NCI-H1105 treated with DMSO at 0.1 percent for 48 hours (cell line): ENCODE measurements at places on chromosomes 3 and 15.

GRCh38 chr3:188881954-188882641 lies 289.7 kb upstream of the TPRG1 start:
- peak; percentile 12 for DNase-seq

- DNase-seq, result no peak
Measured at GRCh38 chr3:8964436-8965370, 1.4 kb upstream of the RAD18 start.

- DNase-seq, result no peak
Measured at GRCh38 chr3:143220741-143221140, 101.2 kb downstream of the CHST2 start.

- DNase-seq, result no peak
Measured at GRCh38 chr3:185549651-185550111, 2.7 kb downstream of the LIPH start.

DNA sequence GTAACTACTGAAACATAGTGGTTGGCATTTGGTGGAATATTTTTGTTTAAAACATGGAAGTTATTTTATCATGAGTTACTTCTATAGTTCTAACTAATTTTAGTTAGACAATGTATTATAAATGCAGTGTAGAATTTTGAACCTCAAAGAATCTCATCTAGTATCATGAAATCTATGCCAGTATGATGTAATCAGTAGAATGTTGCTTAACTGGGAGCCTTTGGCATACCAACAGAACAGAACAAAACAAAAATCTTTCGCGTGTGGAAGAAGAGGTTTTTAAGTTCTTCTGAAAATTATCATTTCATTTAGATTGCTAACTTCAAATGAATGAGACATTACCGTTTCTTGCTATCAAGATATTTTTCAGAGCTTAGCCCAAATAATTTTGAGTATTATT lies 98.4 kb upstream of the LRRFIP2 start:
- DNase-seq, result no peak

DNA sequence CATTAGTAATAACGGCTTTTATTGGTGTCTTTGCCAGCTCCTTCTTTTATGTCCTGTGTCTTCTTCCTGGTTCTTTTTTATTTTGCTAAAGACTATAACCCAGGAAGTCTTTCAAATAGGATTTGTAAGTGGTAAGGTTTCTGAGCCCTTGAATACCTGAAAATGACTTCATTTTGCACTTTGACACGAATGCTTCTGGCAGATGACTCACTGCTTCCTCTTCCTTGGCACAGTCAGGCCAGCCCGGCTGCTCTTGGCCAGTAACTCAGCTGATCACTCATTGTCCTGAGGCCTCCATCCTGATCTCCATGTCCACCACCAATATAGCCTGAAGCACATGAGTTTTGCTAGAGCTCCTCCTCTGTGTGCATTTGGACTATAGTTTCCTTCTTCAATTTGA lies 48.7 kb upstream of the NR2E3 start:
- no peak for DNase-seq

GRCh38 chr3:123082370-123083065 lies 15.7 kb downstream of the PDIA5 start:
- no peak for DNase-seq

DNA sequence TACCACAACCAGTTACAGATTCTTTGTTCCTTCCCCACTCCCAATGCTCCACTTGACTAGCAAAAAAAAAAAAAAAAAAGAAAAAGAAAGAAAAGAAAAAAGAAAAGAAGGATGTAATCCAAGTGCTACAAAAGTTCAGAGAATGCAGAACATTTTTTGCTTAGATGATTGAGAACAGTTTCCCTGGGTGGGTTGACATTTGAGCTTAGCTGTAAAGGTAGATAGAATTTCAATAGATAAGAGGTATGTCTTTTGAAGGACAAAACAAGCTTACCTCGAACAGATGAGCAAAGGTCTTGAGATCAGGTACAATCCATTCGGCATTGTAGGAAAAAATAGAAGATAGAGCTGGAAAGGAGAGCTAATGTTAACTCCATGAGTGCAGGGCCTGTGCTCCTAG lies 344.6 kb upstream of the NECTIN3 start:
- DNase-seq, result no peak

GRCh38 chr3:142228964-142229363 lies 3.6 kb upstream of the GK5 start:
- no peak for DNase-seq

DNA sequence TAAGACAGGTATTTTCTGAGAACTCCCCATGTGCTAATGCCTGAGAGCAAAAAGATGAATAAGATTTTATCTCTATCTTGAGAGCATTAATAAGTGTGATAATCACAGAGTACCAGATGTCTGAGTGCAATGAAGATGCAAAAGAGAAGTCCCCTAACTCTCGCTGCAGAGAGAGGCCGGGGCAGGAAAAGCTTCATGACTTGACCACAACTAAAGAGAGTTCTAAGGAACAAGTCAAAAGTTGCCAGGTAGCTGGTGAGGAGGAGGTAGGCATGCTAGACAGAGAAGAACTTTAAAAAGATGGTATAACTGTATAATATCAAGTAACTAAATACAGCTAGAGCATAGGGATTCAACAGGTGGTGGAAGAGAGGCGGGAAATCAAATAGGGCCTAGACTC lies 28.8 kb downstream of the MTMR10 start:
- DNase-seq, result no peak

DNA sequence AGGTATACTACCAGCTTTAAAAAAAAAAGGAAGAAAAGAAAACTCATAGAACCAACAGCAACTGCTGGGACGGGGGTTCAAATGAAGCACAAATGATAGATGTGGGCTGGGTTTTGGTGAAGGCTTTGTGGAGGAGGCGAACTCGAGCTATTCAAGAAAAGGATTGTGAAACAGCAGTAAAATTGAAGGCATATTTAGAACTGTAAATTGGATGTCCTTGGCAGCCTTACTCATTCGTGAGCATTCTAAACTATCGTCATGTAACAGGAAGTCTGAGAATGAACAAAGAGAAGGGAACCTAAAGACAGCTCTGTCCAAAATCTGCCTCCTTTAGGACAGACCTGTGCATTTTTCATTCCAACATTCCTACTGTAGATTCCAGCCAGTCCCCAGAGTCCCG lies 97.8 kb downstream of the LARS2 start:
- DNase-seq, result no peak

DNA sequence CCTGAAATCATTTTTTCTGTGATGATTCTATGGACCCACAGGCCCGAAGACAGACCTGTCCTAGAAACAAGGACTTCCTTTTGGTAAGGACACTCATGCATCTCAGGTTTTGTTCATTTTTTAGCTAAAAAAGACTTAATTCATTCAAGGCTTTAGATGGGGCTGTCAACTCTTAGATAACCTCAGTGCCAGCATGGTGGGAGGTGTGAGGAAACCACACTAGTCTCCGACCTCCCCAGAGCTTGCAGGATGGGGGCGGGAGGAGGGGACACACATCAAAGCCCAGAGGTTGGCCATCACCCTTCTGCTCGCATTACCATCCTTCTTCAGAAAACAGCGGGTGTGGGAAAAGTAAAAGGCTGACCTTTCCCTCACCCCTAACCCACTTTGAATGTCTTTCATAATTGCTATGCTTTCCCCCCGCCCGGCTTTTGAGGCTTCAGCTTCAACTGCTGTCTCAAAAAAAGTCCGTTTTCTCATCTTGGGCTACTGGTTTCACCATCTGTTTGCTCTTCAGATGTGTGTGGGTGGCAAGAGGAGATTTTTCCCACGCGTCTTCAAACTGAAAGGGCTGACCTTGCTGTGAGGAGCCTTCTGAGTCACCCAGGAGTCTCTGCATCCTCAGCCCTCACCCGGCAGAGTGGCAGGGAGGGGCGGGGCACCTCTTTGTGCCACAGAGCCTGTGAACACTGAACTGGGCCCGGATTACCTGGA lies 27.6 kb upstream of the CXCR6 start:
- DNase-seq, result no peak

- DNase-seq, result no peak
Measured at GRCh38 chr3:174253196-174253823, 605.8 kb upstream of the NAALADL2 start.

- no peak for DNase-seq
Measured at GRCh38 chr3:142215106-142215505, 10.3 kb downstream of the GK5 start.

GRCh38 chr3:24069045-24069444 lies 124.0 kb downstream of the NR1D2 start:
- peak; percentile 12 for DNase-seq

- DNase-seq, result no peak
Measured at GRCh38 chr3:120393761-120394160, 44.6 kb upstream of the LRRC58 start.

DNA sequence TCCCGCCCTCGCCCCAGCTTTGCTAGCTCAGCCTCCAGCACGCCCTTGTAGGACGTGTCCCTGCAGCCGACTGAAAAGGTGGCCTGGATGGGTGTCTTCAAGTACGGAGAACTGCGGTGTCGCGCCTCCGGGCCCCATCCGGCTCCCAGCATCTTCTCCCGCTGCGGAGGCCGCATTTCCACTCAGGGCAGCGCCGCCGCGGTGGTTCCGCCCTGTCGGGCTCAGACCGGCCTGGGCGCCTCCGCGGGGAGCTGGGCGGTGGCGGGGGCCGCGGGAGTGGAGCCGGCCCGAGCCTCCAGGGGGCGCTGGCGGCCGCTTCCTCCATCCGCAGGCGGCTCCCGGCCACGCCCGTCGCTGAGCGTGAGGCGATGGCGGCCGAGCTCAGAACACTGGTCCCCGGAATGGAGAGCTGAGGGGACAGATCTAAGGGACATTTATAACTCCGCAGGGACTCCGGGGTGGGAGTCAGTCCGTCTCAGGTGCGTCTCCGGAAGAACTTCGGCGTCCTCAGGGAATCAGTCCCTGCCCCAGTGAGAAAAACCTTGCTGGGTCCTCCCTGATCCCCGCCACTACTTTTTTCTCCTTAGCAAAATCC lies 13.6 kb upstream of the SMCO1 start:
- DNase-seq, result peak; percentile 49

DNA sequence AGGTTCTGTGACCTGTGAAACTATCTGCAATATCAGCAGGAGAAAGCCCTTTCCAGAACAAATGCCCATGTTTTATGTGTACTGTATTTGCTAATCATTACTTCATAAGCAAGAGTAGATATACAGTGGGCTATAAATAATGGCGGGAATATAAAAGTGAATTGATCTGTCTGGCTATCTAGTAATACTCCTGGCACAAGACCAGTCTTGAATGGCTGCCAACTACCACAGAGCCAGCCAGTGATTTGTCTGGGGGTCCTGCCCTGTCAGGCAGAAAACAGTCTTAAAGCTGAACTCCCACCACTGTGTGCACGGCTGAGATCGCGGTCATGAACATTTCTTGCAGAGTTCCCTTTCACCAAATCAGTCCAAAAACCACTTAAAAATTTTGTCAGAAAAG lies 176.3 kb downstream of the MEIS2 start:
- peak; percentile 24 for DNase-seq

GRCh38 chr3:196660381-196661166 lies 21.1 kb downstream of the NRROS start:
- peak; percentile 97 for DNase-seq

GRCh38 chr3:23999012-23999641 lies 54.0 kb downstream of the NR1D2 start:
- peak; percentile 41 for DNase-seq

DNA sequence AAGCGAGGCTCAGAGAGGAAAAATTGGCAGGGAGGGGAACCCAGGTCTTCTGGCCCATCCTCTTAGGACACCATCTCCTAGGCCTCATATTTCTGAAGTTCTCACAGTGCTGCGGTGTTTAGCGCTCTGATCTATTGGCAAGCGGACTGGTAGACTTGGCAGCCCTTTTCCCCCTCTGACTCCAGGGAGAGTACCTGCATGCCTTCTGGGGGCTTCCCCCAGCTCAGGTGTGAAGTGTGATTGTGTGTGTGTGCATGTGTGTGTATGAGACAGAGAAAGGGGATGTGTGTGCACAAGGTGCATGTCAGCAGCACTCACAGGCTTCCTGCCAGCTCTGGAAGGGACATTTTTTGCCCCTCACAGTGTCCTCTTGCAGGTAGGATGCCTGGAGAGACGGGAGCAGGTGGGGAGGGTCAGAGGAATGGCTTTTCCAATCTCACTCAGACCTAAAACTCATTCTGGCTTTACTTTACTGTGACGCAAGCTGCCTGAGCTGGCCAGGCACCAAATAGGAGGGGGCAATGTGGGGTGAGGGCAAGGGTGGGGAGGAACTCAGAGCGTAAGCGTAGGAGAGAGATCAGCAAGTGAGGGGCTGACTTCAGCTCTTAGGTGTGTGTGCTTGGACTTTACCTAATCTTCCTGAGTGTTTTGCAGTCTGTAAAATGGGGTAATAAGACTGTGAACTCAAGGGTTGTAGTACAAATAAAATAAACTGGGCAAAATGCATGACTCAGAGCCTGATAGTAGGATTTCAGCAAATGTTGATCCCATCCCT lies 4.0 kb upstream of the IL17RE start:
- DNase-seq, result no peak

DNA sequence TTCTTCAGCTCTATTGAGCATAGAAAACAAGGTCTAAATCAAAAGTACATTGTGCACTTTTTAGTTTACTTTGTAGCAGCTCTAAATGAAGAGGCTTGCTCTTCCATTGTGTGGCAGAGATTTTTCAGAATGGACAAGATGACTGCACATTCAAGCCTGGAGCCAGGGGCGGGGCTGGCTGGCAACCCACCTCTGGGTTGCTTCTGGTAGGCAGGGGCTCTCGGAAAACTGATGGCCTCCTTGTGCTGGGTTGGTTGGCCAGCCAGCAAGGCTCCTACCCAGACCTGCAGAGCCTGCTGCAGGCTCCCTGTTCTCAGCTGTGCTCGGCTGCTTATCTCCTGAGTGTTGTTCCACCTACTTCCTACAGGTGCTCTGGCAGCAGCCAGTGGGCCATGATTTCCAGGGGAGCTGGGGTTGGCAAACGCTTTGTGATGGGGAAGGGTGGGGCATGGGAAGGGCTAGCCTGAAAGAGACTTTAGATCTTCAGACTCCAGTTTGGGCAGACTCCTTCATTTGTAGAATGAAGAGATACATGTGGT lies 8.8 kb downstream of the BSN start:
- no peak for DNase-seq

DNA sequence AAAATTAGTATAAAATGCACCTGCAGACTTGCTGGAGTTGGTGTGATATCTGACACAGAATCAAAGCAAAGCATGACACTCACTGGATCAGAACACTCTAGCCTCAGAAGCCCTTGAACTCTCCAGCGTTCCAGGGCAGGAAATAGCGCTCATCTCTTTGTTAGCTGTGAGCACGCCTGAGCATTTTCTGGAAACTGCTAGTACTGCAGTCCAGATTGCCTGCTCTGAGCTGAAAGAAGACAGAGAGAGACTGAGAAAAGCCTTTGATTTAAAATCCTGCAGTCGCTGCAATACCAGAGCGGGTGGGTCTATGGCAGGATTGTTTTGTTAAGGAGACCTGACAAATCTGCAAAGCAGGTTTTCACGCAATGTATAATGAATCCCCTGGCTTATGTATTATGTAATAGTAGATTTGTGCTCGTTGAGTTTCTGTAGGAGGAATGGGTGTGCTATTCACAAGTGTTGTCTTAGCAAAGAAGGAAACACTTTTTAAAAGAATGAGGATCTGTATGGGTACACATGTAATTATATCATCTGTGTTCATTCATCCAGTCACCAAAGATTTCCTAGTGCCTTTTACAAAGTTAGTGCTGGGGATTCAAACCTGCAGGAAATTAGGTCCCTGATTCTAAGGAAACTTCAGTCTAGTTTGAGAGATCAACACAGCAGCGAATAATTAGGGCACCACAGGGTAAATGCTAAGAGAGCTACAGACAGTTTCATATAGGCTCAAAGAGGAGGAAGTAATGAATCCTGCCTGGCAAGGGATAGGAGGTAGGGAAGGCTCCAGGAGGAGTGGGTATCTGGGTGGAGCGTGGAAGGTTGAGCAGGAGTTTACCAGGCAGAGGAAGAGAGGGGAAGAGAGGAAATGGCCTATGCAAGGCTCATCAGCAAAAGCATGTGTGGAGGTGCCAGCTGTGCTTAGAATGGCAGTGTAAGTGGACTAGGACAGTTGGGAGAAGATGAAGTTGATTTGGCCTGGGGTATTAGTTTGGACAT lies 26.1 kb upstream of the MGLL start:
- no peak for DNase-seq
